HuH-7 (cell line): ENCODE measurements at places on chromosomes 3 and 15.

- no peak for DNase-seq
Measured at GRCh38 chr3:32857921-32858320, 40.1 kb downstream of the TRIM71 start.

DNA sequence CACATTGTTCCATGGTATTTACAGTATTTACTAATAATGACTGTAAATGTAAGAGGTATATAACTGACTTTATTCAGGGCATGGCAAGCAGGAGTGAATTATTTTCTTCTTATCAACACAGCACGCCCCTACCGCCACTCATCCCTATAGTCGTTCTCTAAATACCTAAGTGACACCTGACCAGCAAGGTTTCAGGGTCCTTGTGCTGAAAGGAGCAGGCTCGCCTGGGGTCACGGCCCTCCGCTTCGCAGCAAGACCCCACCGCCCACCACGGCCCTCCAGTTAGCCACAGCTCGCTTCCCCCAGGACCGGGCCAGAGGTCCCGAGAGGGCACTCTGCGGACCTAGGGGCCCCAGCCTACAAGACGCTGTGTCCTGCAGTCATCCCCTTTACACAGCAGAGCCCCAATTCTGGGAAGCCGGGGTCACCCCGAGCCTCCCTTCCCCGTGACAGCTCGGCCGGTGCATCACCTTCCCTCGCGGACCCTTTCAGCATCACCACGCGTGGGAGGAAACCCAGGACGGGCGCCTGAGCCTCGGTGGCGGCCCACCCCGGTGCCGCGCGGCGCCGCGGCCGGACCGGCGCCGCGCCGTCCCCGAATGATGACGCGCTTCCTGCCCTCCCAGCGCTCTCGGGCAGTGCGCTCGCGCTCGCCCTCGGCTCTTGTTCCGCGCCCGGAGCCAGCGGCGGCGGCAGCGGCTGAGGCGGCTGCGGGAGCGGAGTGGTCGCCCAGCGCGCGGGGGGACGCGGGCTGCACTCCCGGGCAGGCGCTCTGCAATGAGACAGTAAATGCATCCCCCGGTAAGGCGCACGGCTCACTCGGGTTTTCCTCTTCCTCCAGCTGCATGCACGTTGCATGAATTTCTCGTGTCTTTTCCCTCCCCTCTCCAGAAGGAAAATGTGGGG, 225.1 kb upstream of the C2CD4B start:
- peak; percentile 75 for DNase-seq

DNA sequence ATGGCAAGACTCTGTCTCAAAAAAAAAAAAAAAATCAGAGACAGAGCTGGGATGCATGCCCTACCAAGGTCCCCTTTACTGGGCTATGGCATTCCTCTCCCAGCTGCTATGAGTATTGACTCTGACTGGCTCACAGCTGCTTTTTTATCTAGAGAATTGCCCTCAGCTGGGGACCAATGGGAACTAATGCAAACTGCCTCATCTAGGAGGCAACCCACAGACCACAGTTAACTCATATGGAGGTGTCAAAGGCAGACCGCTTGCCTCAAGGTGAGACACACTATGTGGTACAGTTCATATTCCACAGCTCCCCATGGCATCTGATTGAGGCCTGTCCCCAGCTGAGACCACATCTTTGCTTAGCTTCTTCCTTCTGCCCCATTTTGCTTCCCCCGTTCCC, 183.5 kb upstream of the EOMES start:
- no peak for DNase-seq

DNA sequence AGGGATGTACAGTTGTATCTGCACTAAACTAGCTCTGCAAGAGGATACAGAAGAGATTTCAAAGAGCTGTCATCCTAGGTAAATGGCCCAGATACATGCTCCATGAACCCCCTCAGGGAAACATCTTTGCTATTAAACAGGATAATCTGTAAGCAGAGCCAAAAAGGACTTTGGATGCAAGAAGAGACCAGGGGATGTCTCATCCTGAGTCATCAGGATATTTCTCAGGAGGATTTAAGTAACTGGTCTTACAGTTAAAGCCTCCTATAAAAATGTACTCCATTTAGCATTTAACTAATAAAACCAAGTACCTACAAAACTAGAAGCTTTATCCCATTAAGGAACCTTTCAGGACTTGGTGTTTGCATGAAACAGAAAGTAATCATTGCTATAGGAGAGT, 48.2 kb upstream of the PHLDB2 start:
- DNase-seq, result no peak

DNA sequence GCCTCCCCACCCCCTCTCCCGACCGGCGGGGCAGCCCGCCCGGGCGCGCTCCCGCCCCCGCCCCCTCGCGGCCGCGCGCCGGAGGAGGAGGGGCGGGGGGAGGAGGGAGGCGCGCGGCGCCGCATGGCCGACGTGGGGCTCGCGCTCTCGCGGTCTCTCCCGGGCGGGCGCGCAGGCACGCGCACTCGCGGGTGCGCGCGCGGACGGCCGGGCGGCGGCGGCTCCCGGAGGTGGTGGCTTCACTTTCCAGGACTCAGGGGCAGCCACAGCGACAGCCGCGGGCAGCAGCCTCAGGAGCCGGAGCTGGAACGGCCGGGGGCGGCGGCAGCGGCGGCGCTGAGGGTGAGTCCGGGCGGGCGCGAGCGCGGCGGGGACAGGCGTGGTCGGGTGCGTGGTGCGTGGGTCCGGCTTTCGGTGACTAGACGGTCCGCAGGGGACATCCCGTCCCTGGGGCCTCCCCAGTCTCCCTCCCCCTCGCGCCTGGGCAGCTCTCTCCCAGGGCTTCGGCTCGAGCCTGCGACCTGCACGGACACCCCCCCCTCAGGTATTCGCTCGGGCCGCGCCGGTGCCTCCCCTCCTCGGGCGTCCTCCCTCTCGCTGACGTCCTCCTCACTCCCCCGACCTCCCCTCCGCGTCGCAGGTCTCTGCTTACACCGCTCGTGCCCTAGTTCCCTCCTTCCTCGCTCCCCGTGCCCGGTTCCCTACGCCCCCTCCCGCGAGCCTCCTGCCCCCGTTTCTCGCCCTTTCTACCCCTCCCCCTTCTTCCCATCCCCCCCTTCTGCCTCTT, at the start of gene UBE2E2:
UBE2E2 (plus strand) TSS at position 407 of the 787 bp plus-strand sequence.
- DNase-seq, result peak; percentile 89

DNA sequence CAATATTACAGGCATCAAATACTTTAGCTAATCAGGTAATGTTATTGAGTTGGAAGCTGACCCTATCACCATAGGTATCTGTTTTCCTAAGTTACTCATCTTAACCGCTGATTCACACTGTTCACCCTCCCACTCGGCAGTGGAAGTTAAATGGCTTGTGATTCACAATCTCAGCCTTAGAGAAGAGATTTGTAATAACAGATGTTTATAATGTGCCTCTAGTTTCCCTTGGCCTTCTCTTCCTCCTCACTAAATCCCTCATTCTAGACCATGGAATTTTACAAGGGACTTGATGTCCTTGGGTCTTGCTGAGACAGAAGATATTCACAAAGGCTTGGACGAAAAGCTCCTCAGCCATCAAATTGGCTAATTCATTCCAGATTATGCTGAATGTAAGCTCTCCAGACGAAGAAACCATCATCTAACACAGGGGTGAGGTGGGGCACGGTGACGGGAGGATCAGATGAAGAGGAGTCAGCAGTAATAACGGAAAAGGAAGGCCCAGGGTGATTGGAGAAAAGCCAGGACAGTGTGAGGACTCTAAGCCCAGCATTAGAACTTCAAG, 931.7 kb downstream of the MCTP2 start:
- DNase-seq, result no peak

- DNase-seq, result no peak
Measured at GRCh38 chr3:128794067-128794768, 68.2 kb downstream of the RAB7A start.

GRCh38 chr3:191529992-191530391, 69.0 kb downstream of the PYDC2 start:
- no peak for DNase-seq

- DNase-seq, result no peak
Measured at GRCh38 chr15:32715276-32715675, 2.5 kb upstream of the GREM1 start.

GRCh38 chr15:64912379-64913325, 950 bp downstream of the ANKDD1A start:
- no peak for DNase-seq

GRCh38 chr15:41105348-41106334, 10.4 kb downstream of the INO80 start:
- no peak for DNase-seq
